ENCODE measurements at places on chromosomes 6 and 20. TPM values are rescaled to one million over a fixed set of nuclear protein-coding genes. Genes with fewer than 3 reads are reported as not detected.

DNA sequence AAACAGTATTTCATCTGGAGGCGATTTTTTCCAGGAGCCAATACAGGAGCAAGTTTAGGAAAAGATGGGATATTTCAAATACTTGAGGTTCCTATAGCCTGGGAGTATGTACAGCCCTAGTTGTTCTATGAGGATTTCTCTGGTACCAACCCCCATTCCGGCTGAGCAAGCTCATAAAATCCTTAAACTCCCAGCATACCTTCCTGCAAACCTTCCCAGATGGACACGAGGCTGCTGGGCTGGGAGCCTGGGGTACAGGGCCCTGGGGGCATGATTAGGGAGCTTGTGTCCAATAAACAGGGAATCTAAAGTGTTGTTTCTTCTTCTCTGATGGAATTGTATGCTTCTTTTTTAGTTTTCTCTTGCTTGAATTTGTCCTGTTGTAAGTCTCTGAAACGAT, 1.5 kb downstream of the PRRC2A start:
- DNase-seq: no peak

DNA sequence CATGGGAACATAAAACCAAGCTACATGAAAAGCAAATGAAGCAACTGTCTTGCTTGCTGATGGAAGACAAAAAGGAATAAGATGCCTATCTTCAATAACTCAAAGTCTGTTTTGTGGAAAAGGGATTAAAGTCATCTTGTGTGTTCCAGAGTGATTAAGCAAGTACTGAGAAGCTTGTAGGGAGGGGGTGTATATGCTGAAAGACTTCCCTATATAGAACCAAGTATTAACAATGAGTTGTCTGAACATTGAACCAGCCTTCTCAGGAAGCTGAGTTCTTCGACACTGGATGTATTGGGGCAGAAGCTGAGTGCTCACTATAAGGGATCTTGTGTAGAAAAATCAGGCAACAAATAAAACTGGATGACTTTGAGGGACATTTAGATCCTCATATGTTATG, 451.8 kb downstream of the CD83 start:
- no peak for DNase-seq

GRCh38 chr20:49893242-49894072, 21.9 kb downstream of the SPATA2 start:
- no peak for DNase-seq

DNA sequence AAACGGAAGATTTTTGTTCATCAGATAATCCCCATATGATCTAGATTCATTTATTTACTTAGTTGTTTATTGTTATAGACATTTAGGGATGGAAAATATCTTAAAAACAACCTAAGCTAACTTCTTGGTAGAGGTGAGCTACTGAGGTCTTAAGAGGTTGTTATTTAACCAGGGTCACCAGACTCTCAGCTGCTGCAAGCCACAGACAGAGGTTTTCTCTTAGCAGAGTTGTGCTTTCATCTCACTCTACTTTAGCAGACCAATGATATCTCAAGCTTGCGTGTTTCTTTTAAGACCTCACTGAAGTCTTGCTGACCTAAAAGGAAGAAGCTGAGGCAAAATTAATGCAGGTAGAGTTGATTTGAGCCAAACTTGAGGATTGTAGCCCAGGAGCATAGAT, 43.6 kb downstream of the NCOA7 start:
- no peak for DNase-seq

Gene SEMG1
- not detected for polyA plus RNA-seq

DNA sequence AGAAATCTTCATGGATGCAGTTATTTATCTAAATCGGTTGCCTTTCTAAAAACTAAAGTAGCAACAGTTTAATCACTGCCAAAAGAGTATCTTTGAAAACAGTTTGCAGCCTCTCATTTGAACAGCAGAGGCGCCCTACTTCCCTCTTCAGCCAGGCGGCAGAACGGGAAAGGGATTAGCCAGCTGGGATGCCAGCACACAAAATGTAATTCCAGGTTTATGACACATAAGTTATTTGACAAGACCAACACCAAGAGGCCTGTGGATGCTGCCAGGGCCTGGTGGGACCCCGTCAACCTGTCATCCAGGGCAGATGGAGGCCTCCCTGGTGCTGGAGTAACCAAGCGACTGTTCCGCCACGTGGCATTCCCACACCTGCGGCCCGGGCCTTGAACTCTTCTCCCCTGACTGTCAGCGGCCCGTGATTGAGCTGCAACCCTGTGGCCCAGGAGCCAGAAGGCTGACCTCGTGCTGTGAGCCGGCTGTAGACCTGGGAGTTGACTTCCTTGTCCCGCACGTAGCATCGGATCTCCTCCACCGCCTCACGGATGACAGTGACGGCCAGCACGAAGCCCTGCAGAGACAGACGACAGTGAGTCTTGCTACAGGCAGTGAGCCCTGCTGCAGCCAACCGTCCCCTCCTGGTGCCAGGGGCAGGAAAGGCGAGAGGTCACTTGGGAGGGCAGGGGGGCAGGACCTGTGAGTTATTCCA, 55.5 kb downstream of the ATP9A start:
- DNase-seq: no peak

- peak; percentile 5 for DNase-seq
Measured at GRCh38 chr6:105642708-105643107, 239.8 kb upstream of the PREP start.

DNA sequence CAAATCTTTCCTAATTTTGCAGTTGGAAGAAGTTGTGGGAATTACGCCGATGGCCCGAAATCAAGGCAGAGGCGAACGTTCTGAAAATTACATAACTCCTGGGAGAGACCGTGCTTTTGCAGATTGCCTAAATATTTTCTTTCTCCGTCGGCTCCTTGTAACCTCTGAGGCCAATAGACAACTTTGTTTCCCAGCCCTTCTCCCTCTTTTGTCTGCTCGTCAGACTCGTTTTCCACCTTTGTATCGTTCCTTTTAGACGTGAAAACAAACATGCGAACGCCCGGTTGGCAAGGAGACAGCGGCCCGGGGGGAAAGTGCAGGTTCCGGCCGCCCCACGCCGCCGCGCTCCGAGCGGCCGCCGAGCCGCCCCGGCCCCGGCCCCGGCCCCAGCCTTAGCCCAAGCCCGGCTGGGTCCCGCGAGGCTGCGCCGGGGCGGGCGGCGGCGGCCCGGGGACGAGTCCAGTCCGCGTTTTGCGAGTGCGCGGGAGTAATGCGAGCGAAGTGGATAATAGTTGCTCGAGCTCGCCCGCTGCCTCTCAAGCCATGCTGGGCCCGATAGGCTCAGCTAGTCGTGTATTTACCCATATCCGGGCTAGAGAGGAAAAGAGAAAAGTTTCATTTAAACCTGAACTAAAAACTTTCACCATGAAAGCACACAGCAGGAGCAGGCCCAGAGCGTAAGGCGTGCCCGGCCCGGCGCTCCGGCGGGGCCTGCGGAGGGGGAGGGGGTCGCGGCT, at the start of gene ARID1B:
Gene ARID1B, plus strand, starts transcription at position 539 of the 737 bp plus-strand sequence. CDS start 303 bp downstream, outside the sequence.
- no peak for DNase-seq

All from keratinocyte (primary cell).